Activated T-cell treated with anti-CD3 and anti-CD28 coated beads for 24 hours (primary cell): ENCODE measurements at places on chromosomes 7 and 10.

DNA sequence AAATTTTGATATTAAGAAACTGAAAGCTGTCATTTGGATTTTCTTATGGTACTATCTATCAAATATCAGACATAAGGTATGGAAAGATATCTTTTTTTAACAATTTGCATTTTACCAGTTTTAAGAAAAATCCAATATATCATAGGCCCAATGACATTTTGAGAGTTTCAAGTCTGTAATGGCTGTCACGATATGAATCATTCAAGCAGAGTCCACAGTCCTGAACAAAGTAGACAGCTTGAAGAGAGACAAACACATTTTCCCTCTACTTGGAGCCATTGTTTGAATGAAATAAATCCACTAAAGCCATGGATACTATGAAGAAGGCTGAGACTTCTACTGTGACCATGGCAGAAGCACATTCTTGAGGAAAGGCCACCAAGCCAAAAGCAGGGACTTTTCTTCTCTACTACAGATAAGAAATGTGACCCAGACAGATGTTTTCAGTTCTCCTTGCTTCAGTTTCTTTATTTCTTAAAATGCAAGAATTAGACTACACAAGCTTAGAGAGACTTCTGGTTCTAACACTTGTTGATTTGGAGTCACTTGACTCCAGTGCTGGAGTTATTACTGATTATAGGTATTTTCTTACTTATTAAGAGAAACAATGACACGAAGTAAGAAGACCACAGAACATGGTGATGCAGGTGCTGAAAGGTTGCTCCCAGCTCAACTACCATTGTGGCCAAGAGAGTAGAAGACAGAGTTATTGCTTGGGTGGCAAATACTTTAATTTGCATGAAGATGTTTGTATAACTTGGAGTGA lies 429.1 kb downstream of the KIF20B start:
- DNase-seq, result no peak

GRCh38 chr10:69803809-69804208 lies 2.1 kb downstream of the COL13A1 start:
- no peak for DNase-seq

- DNase-seq, result no peak
Measured at GRCh38 chr10:29794776-29795611, 160.2 kb upstream of the SVIL start.

DNA sequence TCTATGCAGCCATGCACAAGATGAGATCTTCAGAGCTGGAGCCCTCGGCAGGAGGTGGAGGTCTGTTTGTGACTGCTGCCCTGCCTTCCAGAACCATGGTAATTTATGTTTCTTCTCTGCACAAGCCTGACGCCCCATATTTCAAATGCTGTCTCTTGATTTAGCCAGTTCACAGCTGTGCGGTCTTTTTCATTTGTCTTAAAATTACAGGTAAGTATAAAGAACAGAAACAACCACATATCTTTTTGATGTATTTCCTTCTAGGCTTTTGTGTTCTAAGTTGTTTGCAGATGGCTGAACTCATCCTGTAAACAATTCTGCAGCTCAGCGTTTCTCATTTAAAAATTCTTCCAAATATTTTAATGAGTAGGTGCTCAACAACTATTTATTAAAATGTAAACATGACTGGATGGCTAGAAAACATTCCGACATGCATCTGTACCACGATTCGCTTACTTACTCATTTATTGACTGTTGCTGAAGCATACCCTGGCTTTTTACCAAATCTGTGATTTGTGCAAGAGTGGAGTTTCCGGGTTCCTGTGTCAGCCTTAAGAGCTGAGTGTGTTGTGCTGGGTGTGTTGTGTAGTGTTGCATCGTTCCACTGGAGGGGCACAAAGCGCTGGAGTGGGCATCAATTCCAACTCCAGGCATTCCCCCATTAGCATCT lies 58.9 kb downstream of the PIP4K2A start:
- DNase-seq, result no peak

- DNase-seq, result no peak
Measured at GRCh38 chr7:123657304-123657685, 1.6 kb downstream of the LMOD2 start.

DNA sequence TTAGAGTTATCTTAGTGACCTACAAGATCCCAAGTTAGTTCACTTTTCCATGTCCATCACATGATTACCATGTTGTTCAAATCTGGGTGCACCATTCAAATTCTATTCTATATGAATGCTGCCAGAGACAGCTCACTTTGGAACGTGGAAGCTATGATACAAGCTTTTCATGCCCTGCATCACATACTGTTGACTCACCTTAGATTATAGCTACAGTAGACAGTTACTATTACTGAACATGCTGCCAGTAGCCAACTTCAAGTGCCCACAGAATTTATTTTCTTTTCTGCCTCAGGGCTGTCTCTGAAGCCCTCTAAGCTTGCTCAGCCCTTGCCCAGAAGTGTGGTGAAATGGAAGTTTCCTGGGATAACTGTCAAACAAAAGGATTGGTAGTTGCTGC lies 231.1 kb downstream of the GPR158 start:
- no peak for DNase-seq

DNA sequence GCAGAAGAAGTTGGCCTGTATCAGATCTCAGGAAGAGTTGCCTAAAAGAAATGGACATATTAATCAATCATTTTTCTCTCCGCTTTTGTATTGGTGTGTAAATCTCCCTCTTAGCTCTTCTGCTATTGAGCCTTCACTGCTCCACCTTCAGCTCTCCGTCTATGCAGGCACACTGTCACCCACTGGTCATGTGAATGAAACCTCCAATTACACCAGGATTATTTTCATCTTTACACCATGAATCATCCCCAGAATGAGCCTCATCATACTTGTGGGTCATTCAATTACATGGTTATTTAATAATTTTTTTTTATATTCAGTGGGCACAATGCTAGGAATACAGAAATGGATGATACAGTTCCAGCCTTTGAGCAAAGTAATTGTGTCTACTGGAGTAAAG lies 92.6 kb downstream of the LRRC4 start:
- no peak for DNase-seq

GRCh38 chr10:69052736-69053135 lies 35.2 kb upstream of the SRGN start:
- no peak for DNase-seq

GRCh38 chr10:79068203-79068561 lies 584 bp upstream of the ZMIZ1 start:
- DNase-seq, result no peak

DNA sequence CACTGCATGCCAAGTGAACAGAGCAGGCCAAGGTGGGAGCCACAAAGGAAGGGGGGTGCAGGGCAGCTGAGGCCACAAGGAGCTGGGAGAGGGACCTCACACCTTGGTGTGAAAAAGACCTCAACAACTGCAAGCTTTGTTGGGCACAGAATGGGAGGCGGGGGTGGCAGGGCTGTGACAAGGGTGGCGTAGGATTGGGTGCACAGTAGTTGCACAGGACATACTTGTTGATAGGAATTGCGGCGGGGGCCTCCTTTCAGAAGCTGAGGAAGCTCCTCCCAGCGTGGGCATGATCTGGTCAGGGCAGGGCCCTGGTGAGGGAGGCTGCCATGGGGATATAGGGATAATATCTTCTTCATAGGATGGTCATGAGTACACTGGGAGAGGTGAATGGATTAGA lies 25.8 kb downstream of the POLL start:
- DNase-seq, result no peak

GRCh38 chr7:144656965-144657517 lies 178.8 kb downstream of the TPK1 start:
- no peak for DNase-seq

- no peak for DNase-seq
Measured at GRCh38 chr7:43278088-43278644, 165.7 kb downstream of the HECW1 start.

- DNase-seq, result no peak
Measured at GRCh38 chr7:93194386-93194785, 31.9 kb downstream of the HEPACAM2 start.

- no peak for DNase-seq
Measured at GRCh38 chr7:105189859-105190492, 176.0 kb downstream of the KMT2E start.

DNA sequence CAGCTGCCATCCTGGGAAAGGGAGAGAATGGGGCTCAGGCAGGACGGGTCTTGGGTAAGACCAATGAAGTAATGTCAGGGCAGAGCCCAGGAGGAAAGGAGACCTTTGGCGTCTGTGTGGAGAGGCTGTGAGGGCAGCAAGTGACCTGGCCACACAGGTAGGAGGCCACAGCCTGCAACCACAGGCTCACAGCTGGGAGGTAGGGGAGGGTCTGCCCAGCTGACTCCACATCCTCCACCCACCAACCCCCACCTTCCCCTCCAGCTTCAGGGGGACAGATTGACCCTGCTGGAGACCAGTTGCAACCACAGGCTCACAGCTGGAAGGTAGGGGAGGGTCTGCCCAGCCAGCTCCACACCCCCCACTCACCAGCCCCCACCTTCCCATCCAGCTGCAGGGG lies 262.2 kb upstream of the TCERG1L start:
- DNase-seq, result no peak

- DNase-seq, result no peak
Measured at GRCh38 chr7:39280337-39280736, 285.9 kb upstream of the YAE1 start.

- no peak for DNase-seq
Measured at GRCh38 chr7:116800594-116800993, 61.8 kb upstream of the CAPZA2 start.

DNA sequence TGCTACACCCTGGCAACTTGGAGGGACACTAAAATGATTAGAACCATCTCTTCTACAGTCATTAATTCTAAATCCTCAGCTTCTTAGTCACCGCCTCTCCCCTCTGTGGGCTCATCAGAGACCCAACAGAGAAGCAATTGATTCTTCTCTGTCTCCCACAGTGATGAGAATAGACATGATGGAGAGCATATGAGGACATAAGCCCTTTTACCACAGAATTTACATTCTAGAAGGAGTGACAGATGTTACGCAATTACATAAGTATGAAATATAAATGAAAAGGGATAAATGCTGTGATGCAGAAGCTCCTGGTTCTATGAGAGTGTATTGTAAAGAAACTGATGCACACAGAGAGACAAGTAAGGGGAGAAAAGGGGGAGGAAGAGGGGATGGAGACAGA lies 18.1 kb upstream of the ABCB5 start:
- DNase-seq, result no peak
